ENCODE measurements at places on chromosomes 4 and X. TPM values are rescaled to one million over a fixed set of nuclear protein-coding genes. Genes with fewer than 3 reads are reported as not detected.
A peak's percentile ranks its signal among the peaks of the same experiment; 100 is the strongest.

Gene ZAR1
- not detected for total RNA-seq

Gene P2RY4
- 0.23 TPM for total RNA-seq

Gene SPANXA1
- not detected for total RNA-seq

Gene ARHGAP4
- total RNA-seq, result 135 TPM

- H3K27me3 ChIP-seq, result no peaks in the 10 kb centered on the region
- no peaks in the 10 kb centered on the region for H3K36me3 ChIP-seq
- H3K4me1 ChIP-seq, result no peaks in the 10 kb centered on the region
- H3K4me3 ChIP-seq, result no peak overlapping the region
- no peak overlapping the region for H3K27ac ChIP-seq
These were observed 77.4 kb upstream of the MID1 start for GRCh38 chrX:10697616-10698317.

GRCh38 chrX:134453631-134454030 lies 6.3 kb upstream of the HPRT1 start:
- no peak for DNase-seq
- H3K27ac ChIP-seq, result no peak overlapping the region
- no peak overlapping the region for H3K4me3 ChIP-seq

- H3K27me3 ChIP-seq, result no peaks in the 10 kb centered on the region
- peak; percentile 9 for DNase-seq
- no peaks in the 10 kb centered on the region for H3K36me3 ChIP-seq
- H3K4me3 ChIP-seq, result no peak overlapping the region
- H3K27ac ChIP-seq, result no peak overlapping the region
These were observed 9.9 kb upstream of the AKAP14 start for GRCh38 chrX:119885554-119886428.

- no peak overlapping the region for H3K27ac ChIP-seq
- H3K4me1 ChIP-seq, result peaks cover 23% of the 10 kb centered on the region
- no peak for DNase-seq
- no peaks in the 10 kb centered on the region for H3K27me3 ChIP-seq
These were observed 46.1 kb upstream of the CEP135 start for GRCh38 chr4:55902677-55903076.

- H3K4me1 ChIP-seq, result no peaks in the 10 kb centered on the region
- no peak overlapping the region for H3K27ac ChIP-seq
- no peaks in the 10 kb centered on the region for H3K27me3 ChIP-seq
- no peaks in the 10 kb centered on the region for H3K36me3 ChIP-seq
- no peak overlapping the region for H3K4me3 ChIP-seq
These were observed 24.3 kb upstream of the HGFAC start for GRCh38 chr4:3417448-3417847.

DNA sequence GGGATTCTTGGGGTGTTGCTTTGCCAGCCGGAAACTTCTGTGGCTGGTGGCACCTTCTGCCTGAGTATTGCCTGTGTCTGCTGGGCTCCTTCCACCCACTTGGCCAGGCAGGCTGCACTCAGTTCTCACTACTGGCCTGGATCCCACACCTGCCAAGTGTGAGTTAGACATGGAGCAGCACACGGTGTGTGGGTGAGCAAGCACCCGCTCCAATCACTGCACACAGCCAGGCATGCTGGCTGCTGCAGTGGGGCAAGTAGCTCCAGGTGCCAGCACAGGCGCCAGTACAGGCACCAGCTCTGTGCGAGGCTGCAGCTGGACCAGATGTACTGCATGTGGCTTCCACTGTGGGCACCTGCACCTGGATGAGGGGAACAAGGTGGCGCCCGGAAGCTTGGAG lies 23.9 kb downstream of the DCUN1D4 start:
- H3K27ac ChIP-seq, result no peak overlapping the region
- H3K4me3 ChIP-seq, result no peak overlapping the region
- H3K27me3 ChIP-seq, result no peaks in the 10 kb centered on the region
- DNase-seq, result no peak
- peaks cover 34% of the 10 kb centered on the region for H3K36me3 ChIP-seq

- H3K27ac ChIP-seq, result no peak overlapping the region
- no peaks in the 10 kb centered on the region for H3K27me3 ChIP-seq
- no peak for DNase-seq
- H3K4me1 ChIP-seq, result no peaks in the 10 kb centered on the region
- H3K4me3 ChIP-seq, result no peak overlapping the region
These were observed 358.1 kb upstream of the FTHL17 start for GRCh38 chrX:31429915-31430314.

GRCh38 chr4:176438401-176438800 lies 118.6 kb downstream of the SPCS3 start:
- no peak overlapping the region for H3K27ac ChIP-seq
- no peak for DNase-seq
- no peaks in the 10 kb centered on the region for H3K36me3 ChIP-seq
- H3K27me3 ChIP-seq, result no peaks in the 10 kb centered on the region
- peaks cover 6% of the 10 kb centered on the region for H3K4me1 ChIP-seq

GRCh38 chr4:109699553-109700225 lies 3.6 kb downstream of the CASP6 start:
- DNase-seq, result no peak
- peaks cover 11% of the 10 kb centered on the region for H3K36me3 ChIP-seq
- H3K27ac ChIP-seq, result no peak overlapping the region
- H3K4me1 ChIP-seq, result peaks cover 40% of the 10 kb centered on the region

- H3K36me3 ChIP-seq, result no peaks in the 10 kb centered on the region
- no peak for DNase-seq
- H3K27me3 ChIP-seq, result peaks cover 2% of the 10 kb centered on the region
- no peaks in the 10 kb centered on the region for H3K4me1 ChIP-seq
- H3K27ac ChIP-seq, result no peak overlapping the region
These were observed 69.7 kb upstream of the PPARGC1A start for GRCh38 chr4:23959396-23960148.

DNA sequence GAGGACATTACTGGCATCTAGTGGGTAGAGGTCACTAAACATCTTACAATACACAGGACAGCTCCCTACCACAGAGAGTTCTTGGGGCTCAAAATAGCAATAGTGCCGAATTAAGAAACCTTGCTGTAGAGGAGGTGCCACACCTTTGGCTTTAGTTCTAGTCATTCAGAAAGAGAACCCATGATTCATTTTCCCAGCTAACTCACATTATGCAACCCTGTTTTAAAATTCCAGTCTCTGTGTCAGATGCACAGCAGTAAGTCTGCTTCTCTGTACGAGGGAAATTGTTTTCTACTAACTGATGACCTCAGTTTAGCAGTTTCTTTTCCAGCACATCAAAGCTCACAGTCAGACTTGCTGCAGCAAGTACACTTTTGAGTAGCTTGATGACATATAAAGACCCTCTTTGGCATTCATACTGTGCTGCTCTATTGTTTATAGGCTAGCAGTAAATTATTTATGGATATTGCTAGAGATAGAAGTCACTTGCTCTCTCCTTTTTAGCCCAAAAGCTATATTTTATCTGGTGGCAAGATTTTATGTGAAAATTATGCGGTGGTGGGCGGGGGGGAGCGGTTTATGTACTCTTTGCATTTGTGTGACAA lies 487.8 kb upstream of the MAGEB18 start:
- no peaks in the 10 kb centered on the region for H3K4me1 ChIP-seq
- H3K36me3 ChIP-seq, result no peaks in the 10 kb centered on the region
- DNase-seq, result no peak
- H3K27ac ChIP-seq, result no peak overlapping the region
- no peaks in the 10 kb centered on the region for H3K27me3 ChIP-seq

DNA sequence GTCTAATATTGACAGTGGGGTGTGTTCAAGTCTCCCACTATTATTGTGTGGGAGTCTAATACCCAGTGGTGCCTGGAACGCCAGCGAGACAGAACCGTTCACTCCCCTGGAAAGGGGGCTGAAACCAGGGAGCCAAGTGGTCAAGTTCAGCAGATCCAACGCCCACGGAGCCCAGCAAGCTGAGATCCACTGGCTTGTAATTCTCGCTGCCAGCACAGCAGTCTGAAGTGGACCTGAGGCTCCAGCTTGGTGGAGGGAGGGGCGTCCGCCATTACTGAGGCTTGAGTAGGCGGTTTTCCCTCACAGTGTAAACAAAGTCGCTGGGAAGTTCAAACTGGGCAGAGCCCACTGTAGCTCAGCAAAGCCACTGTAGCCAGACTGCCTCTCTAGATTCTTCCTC lies 407.3 kb downstream of the DMD start:
- H3K4me1 ChIP-seq, result no peaks in the 10 kb centered on the region
- no peak for DNase-seq
- H3K4me3 ChIP-seq, result no peak overlapping the region
- H3K36me3 ChIP-seq, result no peaks in the 10 kb centered on the region
- H3K27ac ChIP-seq, result no peak overlapping the region
